CD4-positive, alpha-beta T cell treated with Interleukin-10 for 1 hour (primary cell): ENCODE measurements at places on chromosomes 3 and 15.

DNA sequence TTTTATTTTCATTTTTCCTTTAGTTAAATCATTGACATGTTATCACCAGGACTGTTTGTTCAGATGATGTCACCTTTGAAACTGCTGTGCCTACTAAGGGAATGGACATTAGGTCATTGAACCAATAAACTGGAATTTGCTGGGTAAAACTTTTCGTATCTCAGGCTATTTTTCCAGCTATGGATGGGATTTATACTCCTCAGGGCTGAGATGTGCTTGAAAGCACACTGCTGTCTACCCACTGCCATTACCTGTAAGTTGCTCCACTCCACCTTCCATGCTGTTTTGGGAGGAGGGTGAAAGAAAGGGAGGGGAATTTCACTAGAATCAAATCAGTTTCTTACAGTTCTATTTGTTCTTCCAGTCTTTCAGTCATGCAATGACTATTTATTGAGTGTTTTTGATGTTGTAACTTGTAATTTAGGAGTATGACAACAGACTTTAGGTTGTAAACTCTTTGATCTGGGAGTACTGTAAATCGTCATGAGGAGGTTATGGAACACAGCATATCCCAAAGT lies 11.3 kb downstream of the EHD4 start:
- no peak for DNase-seq

DNA sequence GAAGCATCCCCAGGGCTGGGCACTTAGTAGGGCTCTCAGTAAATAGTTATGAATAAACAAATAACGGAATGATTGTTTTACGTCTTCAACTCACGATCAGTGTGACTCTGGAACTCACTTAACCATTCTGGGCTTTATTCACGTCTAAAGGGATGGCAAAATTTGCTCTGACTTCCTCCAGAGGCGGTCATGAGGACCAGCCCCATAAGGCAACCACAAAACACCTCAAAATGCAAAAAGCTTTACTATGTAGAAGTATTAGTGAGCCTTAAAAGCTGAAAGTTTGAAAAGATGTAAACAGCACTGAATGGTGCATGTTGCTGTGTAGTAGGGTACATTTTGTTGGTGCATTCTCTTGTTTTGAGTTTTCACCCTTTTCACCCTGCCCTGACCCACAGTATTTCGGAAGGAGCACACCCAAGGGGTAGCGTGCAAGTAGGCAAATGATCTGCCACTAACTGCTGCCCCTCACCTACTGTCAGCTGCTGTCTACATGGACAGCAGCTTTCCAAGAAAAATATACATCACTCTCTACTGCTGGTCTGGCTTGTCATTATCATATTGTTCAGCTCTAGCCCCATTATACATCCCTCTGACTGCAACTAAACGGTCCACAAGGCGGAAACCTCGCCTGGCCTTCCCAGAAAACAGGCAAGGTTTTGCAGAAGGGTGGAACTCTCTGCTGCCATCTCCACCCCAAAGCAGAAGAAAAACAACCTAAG lies 308.5 kb upstream of the PROK2 start:
- DNase-seq, result no peak

DNA sequence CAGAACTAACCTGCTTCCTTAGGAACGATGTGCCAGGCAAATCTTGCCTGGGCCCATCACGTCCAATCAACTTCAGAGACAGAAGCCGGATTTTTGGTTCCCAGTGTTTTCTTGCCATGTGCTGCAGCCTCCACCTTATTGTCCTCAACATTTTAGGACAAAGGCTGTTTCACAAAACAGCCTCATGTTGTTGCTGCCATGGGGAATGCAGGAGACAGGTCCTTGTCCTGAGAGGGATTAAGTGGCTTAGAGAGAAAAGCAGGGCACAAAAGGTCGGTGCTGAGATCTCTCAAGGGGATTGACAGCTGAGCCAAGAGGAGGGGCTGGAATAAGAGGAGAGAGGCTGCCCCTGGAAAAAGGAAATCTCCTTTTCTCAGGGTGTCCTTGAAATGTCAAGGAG lies 11.3 kb upstream of the NMNAT3 start:
- DNase-seq, result no peak

DNA sequence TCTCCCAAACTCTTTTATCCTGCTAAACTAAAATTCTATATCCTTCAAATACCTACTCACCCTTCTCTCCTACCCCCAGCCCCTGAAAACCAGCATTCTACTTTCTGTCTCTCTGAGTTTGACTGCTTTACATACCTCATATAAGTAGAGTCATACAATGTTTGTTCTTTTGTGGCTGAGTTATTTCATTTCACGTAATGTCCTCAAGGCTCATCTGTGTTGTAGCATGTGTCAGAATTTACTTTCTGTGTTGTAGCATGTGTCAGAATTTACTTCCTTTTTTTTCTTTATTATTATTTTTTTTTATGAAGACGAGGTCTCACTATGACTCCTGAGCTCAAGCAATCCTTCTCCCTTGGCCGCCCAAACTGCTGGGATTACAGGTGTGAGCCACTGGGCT lies 20.1 kb downstream of the IFT122 start:
- no peak for DNase-seq

DNA sequence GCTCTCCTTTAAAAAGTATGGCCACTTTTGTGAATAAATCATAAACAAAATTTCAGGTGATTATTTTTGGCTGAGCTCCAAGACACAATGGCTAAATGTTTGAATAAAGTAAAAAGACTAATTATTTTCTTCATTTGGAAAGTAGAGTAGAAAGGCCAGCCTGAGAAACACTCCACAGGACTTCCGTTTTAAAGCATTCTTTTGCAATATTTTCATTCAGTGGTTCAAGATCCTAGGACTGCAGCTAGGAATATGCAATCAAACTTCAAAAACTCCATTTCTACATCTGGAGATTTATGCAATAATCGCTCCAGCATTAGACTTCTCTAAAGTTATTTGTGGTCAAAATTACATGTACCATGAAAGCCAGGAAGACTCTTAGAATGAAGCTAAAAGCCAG lies 62.8 kb downstream of the MECOM start:
- DNase-seq, result no peak

DNA sequence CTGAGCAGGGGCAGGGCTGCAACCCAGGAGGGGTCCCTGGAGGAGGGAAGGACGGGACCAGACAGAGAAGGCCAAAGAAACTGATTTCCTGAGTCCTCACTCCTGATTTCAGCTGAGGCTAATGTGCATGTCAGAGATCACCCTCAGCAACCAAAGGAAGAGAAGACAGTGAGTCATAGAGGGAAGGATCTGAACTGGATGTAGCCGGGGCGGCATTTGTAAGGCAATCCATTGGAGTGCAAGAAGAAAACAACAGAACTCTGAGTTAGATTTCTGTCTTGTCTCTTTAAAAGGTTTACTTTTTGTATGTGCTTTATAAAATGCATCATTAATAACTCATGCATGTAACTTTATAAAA lies 105.3 kb upstream of the AGBL1 start:
- DNase-seq, result no peak

DNA sequence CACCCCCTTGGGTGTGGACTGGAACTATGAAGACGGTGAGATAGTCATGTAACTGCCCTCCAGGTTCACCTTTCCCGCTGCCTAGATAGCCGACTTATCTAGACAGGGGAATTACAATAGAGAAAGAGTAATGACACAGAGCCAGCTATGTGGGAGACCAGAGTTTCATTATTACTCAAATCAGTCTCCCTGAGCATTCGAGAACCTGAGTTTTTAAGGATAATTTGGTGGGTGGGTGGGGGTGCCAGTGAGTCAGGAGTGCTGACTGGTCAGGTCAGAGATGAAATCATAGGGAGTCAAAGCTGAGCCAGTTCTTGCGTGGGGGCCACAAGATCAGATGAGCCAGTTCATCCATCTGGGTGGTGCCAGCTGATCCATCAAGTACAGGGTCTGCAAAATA lies 19.7 kb upstream of the DNAJC19 start:
- DNase-seq, result no peak

- DNase-seq, result no peak
These were observed 82.4 kb upstream of the HERC1 start for GRCh38 chr15:63915873-63916771.

GRCh38 chr3:100062665-100063064 lies 51.6 kb downstream of the FILIP1L start:
- DNase-seq, result no peak

- DNase-seq, result no peak
These were observed 10.1 kb downstream of the RCN2 start for GRCh38 chr15:76941636-76942035.

- DNase-seq, result no peak
These were observed 45.4 kb downstream of the FOXL2 start for GRCh38 chr3:138901567-138901966.

DNA sequence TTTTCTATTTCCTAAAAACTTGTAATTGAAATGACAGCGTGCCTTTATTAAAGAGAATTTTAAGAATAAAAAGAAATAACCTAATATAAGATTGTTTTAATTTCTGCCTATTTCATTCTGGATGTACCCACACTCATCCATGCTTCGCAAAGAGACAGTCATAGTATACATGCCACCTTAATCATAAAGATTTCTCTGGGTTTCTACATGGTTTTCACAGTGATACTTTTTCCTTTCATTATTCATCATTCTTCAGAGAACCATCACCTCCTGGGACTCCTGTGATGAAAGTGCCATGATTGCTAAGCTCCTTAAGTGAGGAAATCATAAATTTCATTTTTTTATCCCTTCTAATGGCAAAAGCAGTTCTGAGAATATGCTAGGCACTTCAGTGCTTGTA lies 4.3 kb upstream of the CCR8 start:
- DNase-seq, result no peak

GRCh38 chr3:12862387-12862786 lies 21.0 kb upstream of the RPL32 start:
- DNase-seq, result no peak
